ENCODE measurements at places on chromosomes 7 and 10.

DNA sequence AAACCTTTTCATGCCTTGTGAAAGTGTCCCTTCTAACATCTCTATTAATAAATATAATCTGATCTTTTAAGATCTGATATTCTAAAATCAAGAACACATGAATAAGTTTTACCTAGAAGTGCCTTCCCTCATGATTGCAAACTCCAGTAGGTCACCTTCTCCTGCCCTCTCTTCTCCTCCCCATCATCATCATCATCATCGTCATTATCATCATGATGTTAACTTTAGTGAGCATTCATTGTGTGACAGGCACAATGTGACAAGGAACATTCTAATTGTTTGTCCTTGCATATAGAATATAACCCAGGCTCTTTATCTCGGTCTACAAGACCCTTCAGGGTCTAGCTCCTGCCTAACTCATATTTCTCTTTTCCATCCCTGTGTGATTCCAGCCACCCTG lies 51.7 kb downstream of the CUBN start:
- DNase-seq: no peak

DNA sequence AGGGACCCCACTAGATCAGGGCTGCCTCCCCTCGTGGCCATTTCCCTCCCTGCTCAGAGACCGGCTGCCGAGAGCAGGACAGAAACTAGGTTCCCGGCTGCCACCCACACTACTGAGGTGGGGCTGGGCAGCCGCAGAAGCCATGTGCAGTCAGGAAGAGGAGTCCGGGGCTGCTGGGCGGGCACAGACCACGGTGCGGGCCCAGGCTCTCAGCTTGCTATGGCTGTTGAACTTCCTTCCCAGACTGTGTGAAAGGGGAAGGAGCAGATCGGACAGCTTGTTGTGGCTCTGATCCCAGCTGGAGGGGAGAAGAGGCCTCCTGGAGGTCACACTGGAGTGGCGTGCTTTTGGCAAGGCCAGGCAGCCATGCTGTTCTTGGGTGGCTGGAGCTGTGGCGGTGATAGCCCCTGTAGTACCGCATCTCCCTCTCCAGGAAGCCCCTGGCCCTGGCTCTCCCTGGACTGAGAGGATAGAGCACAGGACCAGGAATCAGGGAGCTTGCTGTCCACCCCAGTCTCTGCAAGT lies 56.8 kb downstream of the HK1 start:
- no peak for DNase-seq

- DNase-seq: no peak
Measured at GRCh38 chr10:70459061-70459773, 17.7 kb upstream of the NODAL start.

DNA sequence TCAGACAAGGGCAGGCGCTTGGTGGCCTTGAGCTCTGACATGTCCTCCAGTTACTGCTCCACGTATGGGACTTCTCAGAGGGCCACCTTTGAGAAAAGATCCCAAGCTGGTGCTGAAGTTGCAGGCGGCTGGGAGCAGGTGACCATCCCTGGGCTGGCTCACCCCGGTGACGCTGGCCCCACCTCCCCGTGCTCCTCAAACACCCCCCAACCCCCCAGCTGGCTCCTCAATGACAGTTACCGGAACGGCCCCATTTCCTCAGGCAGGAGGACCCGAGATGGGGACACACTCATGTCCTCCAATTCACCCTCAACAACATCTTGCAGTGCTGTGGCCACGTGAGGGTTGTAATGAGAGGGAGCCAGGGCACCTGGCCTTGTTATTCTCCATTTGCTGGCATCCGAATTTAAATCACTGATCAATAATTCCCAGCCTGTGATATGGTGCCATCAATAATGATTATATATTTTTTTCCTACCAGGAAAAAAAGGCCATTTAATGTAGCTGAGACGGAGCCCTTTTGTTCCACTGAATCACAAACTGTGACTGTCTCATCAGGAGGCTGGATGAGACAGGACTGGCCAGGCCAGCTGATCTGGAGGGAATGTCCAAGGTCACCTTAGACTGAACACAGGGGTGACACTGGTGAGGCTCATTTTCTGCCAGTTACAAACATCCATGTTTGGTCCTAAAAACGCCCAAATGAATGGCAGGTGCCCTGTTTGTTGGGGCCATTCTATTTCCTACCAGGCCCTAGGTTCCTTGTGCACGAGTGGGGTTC lies 64.5 kb downstream of the CHST15 start:
- DNase-seq: no peak

DNA sequence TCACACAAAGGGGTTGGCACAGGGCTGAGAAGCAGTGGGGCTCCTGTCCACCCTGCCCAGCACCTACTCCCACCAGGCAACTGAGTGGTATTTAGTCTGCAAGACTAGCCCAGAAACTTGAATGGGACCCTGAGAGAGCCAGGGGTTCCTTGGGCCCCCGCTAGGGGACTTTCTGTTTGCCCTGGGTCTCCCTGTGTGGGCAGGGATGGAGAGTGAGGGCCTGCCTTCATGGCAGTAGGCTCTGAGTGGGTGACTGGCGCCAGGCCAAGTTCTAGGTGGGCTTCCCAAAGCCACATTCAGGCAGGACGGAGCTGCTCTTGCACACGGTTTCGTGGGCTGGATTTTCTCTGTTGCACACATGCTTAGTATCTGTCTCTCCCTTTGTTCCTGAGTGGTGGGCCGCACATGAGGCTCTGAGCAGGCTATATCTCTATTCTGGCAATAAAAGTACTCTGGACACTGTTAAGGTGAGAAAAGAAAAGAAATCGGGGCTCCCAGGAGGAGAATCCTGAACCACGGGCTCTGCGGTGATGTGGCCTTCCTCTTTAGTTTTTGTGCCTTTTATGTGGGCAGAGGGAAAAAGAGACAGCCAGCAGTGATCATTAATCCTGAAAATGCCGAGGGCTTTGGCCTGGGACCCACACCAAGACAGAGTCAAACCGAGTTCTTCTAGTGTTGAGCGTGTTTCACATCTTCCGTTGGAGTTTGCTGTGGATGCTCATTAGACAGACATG lies 26.9 kb downstream of the IL2RA start:
- no peak for DNase-seq

- DNase-seq: no peak
Measured at GRCh38 chr7:88339195-88339922, 32.7 kb upstream of the STEAP4 start.

All from IMR-90 (cell line).